ENCODE measurements at places on chromosomes 12 and 14.

- DNase-seq, result no peak
Observed at GRCh38 chr12:108019862-108020261, 109.2 kb upstream of the WSCD2 start.

DNA sequence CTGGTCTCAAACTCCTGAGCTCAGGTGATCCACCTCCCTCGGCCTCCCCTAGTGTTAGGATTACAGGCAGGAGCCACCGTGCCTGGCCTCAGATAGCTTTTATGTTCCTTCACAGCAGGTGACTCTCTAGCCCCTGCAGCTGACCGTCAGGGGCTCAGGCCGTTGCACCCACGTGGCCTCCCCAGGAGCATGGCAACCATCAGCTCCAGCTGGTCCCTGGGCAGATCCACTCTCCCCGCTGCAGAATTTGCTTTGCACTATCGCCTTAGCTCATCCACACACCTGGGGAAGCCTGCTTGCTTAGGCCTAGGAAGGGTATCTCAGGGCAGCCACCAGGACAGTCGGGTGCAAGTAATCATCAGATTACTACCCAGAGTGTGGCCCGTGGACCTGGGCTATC is 62.6 kb downstream of the TSPAN9 start:
- no peak for DNase-seq

GRCh38 chr12:106893451-106893850 is 62.3 kb upstream of the TMEM263 start:
- DNase-seq, result no peak

DNA sequence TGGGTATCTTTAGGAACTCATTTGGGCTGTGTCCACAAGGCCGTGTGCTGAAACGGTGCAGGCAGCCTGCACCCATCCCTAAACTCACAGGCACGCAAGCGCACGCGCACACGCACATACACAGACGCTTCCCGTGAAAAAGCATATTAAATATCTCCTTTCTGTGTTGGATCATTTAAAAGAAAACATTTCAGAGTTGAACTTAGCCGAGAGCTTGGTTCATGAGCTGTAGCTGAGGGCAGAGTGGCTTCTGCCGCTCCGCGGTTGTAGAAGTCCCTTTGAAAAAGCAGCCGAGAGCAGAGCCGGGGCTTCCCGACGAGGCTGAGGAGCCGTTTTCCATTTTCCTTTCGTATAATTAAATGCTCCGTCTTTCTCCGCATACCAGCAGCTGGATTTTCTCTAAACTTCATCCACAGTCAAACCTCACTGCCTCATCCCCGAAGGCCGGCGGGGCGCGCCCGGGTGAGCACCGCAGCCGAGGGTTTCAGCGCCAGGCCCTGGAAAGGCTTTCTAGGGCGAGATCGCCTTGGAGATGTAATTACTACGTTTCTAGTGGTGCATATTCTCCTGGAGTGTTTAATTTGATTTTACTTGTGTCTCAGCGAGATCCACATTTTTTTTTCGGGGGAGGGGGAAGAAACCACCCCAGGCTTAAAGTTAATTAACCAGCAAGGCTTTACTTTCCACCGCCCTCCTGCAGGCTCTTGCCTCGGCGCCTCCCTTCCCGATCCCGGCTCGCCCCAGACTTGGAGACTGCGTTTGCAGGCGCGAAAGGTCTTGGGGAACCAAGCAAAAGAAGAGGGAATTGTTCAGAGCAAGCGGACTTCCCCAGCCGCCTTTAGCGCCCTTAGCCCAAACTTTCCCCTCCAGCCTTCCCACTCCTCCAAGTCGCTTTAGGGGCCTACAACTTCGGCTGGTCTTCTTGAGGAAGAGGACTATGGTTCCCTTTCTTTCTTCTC is 3.0 kb upstream of the HOXC13 start:
- peak; percentile 52 for DNase-seq

DNA sequence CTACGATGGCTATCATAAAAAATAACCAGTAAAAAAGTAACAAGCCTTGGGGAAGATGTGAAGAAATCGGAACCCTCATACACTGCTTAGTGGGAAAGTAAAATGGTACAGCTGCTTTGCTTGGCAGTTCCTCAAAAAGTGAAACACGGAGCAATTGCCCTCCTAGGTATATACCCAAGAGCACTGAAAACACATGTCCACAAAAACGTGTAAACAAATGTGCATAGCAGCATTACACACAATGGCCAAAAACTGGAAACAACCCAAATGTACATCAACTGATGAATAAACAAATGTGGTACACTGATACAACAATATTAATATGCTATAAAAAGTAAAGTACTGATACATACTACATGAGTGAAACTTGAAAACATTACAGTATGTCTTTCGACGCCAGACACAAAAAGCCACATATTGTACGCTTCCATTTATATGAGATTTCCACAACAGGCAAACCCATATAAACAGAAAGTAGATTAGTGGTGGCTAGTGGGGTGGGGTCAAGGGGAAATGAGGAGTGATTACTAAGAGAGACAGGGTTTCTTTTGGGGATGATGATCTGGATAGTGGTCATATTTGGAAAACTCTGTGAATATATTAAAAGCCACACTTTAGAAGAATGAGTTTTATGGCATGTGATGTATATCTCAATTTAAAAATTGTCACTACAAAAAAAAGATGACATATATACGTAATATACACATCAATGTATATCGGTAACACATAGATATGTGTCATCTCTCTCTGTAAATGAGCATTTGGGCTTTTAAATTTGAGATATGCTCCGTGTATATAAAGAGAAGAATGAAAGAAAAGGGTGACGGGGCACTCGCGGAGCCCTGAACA is 996 bp downstream of the SLC41A2 start:
- no peak for DNase-seq

GRCh38 chr14:103708750-103709187 is 6.5 kb downstream of the XRCC3 start:
- DNase-seq, result no peak

DNA sequence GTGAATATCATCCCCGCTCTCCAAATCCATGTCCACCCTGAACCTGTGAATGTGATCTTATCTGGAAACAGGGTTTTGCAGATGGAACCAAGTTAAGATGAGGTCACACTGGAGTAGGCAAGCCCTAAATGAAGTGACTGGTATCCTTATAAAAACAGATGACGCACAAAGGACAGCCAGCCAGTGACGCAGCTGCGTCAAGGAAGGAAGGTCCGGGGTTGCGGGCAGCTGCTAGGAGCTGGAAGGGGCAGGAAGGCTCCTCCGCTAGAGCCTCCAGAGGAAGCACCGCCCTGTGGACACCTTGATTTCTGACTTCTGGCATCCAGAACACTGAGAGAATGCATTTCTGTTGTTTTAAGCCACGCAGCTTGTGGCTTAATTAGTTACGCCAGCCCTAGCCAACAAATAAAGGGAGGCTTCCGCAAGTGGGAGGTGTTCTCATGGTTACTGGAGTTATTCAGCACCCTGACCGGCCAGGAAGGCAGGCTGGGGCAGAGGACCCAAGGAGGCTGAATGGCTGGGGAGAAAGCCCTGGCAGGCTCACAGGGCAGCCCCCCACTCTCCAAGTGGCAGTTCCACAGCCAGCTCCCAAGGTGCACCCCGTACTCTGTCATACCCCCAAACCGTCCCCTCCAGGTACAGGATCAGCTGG is 127.6 kb upstream of the NCOR2 start:
- DNase-seq, result peak; percentile 45

- no peak for DNase-seq
Observed at GRCh38 chr12:128798571-128799341, 25.0 kb downstream of the SLC15A4 start.

GRCh38 chr12:129984106-129984505 is 80.3 kb upstream of the TMEM132D start:
- DNase-seq, result peak; percentile 27

GRCh38 chr14:45242706-45243105 is 10.3 kb downstream of the MIS18BP1 start:
- DNase-seq, result no peak

DNA sequence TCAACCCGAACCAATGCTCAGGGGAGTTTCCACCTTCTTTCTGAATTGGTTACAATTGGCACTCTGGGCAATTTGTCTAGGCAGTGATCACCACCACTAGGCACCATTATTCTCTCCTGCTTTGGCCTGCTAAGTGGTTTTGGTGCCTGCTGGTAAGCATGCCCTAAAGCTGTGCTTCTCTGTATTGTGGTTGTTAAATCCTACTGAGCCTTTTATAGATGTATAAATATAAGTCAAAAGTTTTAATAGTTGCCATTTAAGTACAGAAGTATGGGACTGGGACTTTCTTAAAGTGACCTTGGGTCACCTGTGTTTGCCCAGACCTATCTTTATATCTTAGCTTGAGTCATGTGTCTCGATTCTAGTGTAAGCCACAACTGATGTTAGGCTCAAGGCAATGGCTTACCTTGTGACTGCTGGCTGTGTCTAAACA is 475.9 kb downstream of the SLC16A7 start:
- no peak for DNase-seq

- no peak for DNase-seq
Observed at GRCh38 chr14:99123208-99123870, 148.7 kb downstream of the BCL11B start.

DNA sequence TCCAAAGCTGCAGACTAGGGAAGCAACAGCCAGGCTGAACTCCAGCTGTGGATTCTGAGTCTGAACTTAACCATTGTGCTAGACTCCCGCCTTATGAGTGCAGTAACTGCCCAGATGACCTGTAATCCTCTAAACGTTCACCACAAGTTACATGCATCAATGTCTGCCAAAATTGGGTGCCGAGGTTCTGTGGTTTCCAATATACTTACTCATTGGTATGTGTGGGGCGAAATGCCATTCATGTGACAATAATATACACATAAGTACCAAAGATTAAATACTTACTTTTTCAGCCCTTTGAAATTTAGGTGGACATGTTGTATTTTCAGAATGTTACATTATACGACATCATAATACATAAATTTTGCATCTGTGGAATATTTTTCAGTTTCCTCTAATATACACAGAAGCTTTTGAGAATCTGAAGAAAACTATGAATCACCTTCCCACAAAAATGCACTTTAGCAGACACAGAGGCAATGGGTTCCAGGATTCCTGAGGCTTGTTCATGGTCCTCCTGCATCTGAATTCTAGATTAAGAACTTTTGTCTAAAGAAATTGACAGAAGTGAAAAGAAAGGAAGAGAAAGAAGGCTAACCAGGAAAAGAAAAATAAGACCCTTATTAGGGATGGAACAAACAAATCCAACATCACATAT is 31.7 kb downstream of the GRIP1 start:
- no peak for DNase-seq

DNA sequence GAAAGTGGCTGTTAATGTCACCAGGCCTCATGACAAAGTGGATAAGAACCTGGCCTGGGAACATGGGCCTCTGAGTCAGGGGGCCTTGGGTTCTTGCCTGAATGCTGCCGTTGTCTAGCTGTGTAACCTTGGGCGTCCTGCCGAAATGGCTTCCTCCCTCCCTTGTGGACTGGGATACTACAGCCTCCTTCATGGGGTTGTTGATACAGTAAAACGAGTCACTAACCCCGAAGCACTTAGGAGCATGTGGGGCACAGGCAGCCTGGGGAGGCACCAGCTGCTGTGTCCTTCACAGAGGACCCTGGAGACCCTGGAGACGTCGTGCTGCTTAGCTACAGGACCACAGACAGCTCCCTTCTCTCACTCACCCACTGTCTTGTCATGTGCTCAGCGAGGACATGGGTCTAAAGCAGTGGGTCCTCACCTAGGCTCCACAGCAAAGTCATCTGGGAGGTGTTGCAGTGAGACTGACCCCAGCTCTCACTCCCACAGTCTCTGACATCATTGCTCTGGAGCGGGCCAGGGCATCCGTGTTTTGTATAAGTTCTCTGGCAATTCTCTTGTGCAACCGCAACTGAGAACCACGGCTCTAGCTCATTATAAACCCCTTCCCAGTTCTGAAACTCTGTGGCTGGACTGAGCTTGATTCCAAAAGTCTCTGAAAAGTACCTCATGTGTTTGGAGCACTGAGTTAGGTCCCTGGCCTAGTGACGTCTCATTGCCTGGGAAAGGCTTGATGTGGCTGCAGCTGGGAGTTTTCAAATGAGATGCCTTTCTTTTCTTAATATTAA is 42.1 kb downstream of the SERPINA3 start:
- no peak for DNase-seq

DNA sequence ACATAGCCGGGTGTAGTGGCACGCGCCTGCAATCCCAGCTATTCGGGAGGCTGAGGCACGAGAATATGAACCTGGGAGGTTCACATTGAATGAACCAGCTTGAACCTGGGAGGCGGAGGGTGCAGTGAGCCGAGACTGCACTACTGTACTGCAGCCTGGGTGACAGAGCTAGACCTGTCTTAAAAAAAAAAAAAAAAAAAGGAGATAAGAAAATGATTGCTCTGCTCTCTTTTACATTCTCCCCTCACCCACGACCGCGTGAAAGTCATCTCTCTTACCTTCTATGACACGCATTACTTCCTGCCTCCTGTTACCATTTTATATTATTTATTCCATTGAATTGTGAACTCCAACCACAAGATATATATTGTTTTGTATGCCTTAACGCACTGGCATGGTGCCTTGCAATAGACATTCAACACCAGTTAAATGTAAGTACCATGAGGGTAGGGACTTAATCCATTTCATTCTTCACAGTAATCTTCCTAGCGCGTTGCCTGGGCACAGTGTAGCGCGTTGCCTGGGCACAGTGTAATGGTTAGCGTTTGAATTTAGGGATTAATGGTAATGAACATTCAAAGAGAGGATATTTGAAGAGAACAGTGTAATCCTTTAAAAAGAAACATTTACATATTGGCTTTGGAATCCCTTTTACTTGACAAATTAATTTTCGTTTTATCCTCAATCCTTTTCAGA is 2.7 kb downstream of the RAP1B start:
- DNase-seq, result no peak

DNA sequence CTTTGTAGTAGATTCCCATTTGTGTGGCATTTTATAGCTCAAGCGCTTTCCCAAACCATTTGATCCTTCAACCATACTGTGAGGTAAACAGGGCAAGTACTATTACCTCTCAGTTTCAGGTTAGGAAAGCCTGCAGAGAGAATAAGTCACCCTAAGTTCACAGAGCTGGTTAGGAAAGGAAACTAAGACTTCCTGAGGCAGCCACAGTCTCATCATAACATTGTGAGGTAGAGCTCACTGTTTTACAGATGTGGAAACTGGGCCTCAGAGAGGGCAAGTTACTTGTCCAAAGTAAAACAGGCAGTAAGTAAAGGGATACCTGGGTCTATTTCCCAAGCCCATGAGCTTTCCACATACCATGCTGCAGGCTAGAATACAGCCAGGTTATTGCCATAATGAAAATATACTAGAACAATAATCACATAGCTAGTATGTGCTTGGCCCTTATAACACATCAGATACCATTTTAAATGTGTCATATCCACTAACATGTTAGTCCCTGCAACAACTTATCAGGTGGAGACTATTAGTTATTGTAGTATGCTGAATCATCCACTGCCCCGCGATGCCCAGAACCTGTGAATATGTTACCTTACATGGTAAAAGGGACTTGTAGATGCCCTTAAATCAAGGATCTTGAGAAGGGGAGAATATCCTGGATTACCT is 150.9 kb upstream of the GRIP1 start:
- no peak for DNase-seq

All from GM23338 (cell line).